ENCODE measurements at places on chromosomes 16 and 17.

GRCh38 chr16:20084624-20085226 is 11.0 kb upstream of the GPR139 start:
- no peak for DNase-seq

GRCh38 chr17:64596439-64596838 is 65.7 kb downstream of the SMURF2 start:
- DNase-seq: no peak

DNA sequence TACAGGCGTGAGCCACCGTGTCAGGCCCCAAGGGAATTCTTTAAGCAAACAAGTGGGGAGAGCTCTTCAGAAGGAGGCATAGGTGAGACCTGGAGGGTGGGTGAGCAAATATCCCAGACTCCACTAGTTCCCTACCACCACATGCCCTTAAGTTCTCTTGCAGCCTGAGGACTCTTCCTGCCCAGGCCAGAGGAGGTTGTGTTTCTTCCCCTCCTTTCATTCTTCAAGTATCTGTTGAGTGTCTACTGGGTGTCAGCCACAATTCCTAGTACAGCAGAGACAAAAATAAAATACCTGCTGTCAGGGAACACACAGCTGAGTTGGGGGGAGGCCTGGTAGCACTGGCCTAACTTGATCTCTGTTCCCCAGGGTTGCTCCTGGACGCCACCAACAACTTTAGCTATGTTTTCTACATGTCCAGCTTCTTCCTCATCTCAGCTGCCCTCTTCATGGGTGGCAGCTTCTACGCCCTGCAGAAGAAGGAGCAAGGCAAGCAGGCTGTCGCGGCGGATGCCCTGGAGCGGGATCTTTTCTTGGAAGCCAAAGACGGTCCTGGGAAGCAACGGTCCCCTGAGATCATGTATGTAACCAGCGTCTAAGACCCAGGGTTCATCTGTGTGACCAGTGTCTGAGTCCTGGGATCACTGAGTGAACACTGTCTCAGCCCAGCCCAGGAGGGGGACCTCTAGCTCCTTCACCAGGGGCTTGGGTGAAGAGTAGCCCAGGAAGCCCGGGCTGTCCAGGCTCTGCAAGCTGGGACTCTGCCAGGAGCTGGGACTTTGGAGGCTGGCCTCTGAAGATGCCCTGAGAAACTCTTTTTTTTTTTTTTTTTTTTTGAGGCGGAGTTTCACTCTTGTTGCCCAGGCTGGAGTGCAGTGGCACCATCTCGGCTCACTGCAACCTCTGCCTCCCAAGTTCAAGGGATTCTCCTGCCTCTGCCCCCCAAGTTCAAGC is 5.9 kb upstream of the ARMC7 start:
- DNase-seq: no peak

- DNase-seq: no peak
Measured at GRCh38 chr16:78028018-78028417, 5.7 kb downstream of the CLEC3A start.

GRCh38 chr16:12201216-12201615 is 224.7 kb downstream of the SNX29 start:
- no peak for DNase-seq

DNA sequence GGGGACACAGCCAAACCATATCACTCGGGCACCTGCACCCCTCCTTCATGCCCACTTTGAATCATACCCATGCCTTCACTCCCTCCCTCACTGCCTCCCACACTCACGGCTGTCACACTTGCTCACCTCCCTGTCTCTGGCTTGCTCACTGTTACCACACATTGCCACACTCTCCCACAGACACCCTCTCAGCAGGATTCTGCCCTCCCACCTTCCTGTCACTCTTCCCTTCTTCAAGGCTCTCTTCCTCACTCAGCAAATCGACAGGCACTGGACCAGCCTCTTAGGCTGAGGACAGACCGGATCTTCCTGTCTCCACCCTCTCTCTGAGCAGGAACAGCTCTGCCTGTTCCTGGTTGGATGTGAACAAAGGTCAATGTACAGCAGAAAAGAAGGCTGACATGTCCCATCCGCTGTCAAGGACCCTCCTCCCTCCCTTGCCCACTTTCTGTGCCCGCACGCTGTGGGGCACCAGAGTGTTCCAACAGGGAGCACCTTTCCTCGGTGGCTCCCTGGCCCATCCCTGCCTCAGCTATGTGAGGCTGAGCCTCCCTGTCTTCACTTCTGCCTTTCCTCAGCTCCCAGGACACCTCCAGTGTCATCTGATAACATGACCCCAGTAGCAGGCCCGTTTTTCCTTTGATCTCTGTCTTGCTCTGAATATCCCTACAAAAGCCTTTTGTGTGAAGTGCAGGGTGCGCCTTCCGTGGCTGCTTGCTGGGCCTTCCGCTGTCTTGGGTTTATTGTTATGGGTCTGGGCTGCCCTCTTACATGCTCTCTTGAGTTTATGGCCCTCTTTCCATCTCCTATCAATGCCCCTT is 47.0 kb downstream of the CCDC182 start:
- peak; percentile 42 for DNase-seq

DNA sequence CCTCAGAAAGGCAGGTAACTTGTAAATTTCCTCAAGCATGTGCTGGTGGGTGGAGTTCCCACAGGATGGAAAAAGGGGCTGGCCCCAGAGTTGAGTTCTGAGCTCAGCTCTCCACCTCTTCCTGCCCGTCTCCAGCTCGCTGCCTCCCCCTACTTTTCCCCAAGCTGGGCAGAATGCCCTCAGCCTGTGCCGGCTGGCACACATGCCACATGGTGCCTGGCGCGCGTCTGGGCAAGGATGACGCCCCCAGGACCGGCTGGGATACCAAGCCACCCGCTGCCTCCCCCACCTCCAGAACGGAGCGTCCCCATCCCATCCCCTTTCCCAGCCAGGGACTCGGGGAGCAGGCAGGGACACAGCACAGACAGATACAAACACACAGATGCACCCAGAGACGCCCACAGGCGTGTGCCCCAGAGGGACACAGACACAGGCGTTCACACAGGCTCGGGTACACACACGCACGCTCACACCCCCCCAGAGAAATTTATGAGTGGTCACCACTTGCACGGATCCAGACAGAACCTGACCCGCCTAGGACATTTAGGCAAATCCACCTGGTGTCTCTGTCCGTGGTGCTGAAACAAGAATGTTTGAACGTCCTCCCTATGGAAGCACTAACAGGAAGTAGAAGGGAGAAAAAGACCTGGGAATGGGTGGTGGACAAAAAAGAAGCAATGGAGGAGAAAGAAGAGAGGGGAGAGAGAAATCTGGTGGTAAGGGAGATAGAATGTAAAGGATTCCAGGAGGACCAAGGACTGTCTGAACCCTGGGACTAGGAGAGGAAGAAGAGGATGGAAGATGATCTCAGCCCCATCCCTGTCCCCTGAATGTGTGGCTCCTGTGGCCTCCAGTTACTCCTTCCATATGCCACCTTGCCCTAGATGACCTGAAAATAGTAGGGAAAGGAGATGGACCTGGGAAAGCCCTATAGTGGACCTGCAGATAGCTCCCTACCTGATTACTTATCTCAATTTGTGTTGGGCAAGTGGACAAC is 15.5 kb downstream of the NEUROD2 start:
- DNase-seq: peak; percentile 78

DNA sequence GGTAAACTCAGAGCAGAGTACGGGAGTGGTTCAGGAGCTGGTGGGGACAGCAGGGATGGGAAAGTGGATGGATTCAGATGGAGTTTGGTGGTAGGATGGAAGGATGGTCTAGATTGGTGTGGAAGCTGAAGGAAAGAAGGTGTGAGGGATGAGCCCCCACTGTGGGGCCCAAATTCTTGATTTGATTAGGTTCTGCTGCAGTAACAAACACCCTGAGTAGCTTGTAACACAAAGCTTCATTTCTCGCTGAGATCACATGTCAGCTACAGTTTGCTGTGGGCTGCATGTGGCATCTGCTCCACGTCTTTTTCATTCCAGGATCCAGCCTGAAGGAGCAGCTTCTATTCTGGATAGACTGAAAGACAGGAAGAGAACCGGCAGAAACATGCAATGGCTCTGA is 143.8 kb downstream of the IRX3 start:
- DNase-seq: no peak

DNA sequence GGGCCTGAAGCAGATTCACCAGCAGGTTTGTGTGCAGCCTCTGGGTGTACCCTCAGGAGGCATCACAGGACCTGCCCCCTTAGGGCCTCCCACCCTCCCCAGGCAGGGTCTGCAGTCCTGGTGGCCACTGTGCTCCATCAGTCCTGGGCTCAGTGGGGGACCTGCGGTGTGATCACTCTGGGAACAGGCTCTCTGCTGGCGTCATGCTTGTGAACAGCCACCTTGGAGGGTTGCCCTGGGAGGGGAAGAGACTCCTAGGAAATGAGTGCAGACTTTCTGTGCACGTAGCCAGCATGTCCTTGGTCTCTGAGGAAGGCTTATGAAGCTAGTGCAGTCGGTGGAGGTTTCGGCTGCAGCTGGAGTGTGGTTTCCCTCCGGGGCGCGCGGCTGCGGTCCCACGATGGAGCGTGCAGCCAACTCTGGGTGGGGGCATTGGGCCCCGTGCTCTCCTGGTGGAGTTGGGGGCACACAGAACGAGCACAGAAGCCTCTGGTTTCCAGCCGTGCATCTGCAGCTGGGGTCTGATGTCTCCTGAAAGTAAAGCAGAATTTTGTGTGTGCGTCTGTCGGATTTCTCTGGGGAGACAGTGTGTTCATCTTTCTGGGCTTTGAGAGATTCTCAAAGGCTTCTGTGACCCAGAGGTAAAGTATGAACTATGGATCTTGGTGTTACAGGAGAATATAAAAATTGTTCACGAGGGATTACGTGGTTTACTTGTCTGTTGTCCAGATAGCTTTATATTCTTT is 68.1 kb upstream of the ZNF750 start:
- no peak for DNase-seq

DNA sequence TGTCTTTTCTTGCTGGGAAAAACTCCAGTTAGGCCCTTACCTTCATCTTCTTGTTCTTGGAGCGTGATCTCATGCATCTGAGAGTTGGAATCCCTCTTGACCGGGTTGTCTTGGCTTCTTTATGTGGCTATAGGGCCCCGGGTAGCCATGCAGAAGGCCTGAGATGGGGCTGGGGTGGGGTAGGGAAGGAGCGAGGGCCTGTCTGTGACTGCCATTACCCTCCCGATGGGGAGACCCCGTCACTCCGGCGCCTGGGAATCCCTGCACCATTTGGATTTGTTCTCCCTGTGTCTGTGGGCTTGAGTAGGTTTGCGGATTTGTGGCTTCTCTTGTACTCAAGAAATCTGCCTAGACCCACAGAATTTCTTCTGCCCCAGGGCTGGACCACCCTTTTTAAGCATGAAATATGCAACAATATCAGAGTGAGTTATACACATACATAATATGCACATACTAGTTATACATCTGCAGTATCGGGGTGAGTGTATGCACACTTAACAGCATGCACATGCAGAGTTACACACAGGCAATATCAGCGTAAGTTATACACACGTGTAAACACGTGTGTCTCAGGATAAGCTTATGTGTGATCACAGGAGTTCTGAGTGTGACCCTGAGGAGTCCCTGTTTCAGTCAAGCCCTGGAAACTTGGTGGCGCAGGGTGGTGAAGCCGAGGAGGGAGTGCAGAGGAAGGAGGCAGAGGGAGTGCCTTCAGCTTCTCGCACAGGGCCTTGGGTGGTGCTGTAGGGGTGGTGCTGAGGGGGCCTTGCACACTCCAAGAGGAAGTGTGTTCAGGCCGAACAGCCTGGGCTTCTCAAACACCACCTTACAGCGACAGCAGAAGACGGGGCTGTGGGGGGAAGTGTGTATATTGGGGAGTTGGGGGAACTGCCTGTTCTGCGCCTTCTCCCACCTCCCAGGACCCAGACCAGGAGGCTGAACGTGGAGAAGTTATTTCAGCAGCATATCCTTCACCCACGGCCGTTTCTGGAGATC is 18.5 kb downstream of the CCDC42 start:
- DNase-seq: no peak

GRCh38 chr17:81479175-81480071 is 33.2 kb downstream of the ACTG1 start:
- no peak for DNase-seq

- DNase-seq: no peak
Measured at GRCh38 chr17:72730077-72730476, 362.4 kb downstream of the SLC39A11 start.

DNA sequence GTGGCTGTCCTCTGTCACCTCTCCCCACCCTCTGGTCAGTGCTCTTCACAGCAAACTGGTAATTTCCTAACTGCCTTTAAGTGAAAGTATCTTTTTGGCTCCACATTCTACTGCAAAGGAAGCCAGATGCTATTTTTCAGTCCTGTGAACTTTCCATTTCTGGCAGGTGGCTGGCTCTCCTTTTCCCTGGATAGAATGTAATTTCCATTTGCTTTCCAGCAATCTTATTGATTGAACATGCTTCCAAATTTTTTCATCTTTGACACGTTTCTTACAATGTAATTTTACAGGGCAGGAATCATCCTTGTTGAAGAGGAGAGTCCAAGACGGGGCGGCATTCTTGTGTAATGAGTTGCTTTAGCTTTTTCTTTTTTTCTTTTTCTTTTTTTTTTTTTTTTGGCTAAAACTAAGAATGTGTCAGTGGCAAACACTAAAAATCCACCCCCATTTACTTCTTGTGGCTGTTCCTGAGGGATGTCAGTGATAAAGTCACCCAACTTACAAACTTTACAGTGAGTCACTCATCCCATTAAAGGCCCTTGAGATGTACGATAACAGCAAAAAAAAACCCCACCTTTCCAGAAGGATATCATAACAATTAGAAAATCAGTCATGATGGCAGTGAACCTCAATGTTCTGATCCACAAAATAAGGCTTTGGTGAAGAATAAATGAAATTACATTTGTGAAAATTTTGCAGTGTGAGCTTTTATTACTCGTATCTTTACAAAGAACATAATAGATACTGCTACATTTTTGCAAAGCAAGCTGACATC is 29.4 kb upstream of the PRKCA start:
- DNase-seq: no peak

- DNase-seq: no peak
Measured at GRCh38 chr16:20001856-20002707, 71.6 kb downstream of the GPR139 start.

DNA sequence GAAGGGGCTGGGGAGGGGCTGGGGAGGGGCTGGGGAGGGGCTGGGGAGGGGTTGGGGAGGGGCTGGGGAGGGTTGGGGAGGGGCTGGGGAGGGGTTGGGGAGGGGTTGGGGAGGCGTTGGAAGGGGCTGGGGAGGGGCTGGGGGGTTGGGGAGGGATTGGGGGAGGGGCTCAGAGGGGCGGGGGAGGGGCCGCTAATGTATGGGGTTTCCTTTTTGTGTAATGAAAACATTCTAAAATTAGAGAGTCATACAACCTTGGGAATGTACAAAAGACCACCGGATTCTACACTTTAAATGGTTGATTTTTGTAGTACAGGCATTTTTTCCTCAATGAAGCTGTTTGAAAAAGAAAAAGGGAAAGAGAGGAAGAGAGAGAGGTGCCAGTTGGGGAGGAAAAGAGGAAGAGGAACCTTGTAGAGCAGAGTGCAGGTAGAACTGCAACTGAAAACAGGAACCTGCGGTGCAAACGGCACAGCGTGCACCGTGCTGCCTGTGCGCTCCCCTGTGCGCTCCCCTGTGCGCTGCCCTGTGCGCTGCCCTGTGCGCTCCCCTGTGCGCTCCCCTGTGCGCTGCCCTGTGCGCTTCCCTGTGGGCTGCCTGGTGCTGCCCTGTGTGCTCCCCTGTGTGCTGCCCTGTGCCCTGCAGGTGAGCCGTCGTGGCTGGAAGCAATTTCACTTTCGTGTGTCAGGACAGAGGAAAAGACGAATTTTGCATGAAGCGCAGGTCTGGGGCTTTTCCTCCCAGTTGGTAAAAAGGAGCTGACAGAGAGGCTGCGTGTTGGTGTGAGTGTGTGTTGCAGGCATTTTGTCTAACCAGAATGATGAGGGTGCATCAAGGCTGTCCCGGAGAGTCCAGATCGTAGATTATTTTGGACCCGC is 40.8 kb downstream of the METRNL start:
- peak; percentile 63 for DNase-seq

Data from iPS-NIHi11 (cell line).